Esophagus muscularis mucosa (tissue), 4 donors: ENCODE measurements at places on chromosomes 16 and 17. TPM values are rescaled to one million over a fixed set of nuclear protein-coding genes. Genes with fewer than 3 reads are reported as not detected.

DNA sequence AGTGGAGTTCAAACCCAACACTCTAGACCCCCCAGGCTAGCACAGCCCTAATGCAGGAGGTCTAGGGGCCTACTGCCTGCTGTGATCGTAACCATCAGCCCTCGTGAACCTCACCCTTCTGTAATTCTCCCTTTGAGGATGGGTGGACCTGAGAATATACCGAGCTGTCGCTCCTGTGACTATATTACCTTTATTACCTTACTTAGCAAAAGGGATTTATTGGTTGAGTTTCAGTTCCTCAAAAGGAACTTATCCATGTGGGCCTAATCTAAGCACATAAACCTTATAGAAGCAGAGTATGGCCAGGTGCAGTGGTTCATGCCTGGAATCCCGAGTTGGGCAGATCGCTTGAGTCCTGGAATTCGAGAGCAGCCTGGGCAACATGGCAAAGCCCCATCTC lies 19.2 kb upstream of the EMP2 start:
- DNase-seq: no peak

CHST6 gene
- 0.83 TPM for total RNA-seq

DNA sequence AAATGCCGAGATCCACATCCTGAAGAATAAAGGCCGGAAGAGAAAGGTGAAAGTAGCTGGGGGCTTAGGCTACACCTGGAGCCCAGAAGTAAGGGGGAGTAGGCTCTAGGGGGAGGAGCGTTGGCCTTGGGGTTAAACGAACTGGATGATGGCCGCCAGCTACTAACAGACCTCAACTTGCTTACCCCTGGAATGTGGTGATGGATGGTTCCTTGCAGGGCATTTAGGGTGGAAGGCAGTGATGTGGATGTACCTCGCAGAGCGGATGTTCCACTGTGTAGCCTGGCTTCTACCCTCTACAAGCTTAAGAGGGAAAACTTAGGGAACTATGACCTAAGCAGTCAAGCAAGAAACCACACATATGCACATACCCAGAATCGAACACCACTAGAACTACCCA lies 2.3 kb upstream of the MAZ start:
- no peak for DNase-seq

- DNase-seq: no peak
Observed at GRCh38 chr16:74657870-74658642, 8.6 kb downstream of the RFWD3 start.

CHTF18 gene
- 3.3 TPM for total RNA-seq

- no peak for DNase-seq
Observed at GRCh38 chr16:47887496-47887895, 268.3 kb downstream of the ABCC12 start.

GRCh38 chr16:22786284-22786683 lies 27.7 kb upstream of the HS3ST2 start:
- no peak for DNase-seq

DNA sequence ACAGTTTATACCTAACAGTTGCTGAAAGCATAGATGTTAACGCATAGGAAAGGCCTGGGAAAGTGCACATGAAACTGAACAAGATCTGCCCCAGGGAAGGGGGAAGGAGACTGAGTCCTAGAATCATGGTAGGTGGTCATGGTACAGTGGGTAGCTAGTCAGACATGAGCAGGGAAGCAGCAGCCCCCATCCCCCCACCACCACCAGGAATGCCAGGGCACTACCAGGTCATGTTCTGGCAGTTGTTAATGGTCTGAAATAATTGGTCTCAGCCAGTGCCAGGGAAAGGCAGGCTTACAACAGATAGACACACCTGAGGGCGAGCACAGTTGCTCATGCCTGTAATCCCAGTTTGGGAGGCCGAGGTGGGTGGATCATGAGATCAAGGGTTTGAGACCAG lies 185.2 kb downstream of the CPPED1 start:
- peak; percentile 74 for DNase-seq

TBC1D3 gene
- not detected for total RNA-seq

DNA sequence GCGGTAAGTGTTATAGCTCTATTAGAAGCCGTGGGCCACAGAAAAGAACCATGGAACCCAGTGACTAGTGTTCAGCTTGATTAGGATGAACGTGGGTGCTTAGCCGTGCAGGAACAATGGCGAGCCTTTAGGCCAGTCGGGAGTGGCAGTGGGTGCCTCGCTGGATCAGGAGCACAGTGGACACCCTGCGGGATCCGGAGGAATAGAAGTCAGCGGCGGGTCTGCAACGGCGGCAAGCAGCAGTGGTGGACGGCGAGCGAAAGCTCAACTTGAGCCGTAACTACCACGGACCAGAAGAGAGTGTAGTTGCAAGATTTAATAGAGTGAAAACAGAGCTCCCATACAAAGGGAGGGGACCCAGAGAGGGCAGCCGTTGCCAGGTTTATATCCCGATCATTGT lies 37.3 kb upstream of the CDH15 start:
- no peak for DNase-seq

DNA sequence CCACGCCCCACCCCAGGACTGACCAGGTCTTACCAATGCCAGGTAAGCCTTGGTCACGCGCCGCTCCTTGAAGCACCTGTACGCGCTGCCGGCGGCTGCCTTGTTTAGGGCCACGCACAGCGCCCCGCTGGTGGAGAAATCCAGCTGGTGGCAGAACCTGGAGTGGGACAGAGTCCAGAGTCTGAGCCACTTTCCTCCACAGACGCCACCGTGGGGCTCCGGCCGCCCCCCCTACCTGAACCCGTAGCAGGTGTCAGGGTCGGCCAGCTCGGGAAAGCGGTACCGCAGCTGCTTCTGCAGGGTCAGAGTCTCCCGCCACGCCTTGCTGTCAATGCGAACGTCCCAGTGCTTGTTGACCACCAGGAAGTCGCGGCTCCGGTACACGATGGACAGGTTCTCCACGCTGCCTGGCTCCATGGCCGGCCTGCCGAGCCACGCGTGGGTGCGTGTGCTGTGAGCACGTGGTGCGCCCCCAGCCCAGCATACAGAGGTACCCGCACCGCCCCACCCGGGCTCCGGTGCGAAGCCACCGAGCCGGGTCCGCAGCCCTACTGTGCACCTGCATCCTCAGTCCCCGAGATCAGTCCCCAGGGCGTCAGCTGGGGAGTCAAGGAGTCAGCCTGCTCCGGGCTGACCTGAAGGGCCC lies 737 bp downstream of the RPUSD1 start:
- no peak for DNase-seq

UTS2R gene
- not detected for total RNA-seq

PYY gene
- not detected for total RNA-seq

DNA sequence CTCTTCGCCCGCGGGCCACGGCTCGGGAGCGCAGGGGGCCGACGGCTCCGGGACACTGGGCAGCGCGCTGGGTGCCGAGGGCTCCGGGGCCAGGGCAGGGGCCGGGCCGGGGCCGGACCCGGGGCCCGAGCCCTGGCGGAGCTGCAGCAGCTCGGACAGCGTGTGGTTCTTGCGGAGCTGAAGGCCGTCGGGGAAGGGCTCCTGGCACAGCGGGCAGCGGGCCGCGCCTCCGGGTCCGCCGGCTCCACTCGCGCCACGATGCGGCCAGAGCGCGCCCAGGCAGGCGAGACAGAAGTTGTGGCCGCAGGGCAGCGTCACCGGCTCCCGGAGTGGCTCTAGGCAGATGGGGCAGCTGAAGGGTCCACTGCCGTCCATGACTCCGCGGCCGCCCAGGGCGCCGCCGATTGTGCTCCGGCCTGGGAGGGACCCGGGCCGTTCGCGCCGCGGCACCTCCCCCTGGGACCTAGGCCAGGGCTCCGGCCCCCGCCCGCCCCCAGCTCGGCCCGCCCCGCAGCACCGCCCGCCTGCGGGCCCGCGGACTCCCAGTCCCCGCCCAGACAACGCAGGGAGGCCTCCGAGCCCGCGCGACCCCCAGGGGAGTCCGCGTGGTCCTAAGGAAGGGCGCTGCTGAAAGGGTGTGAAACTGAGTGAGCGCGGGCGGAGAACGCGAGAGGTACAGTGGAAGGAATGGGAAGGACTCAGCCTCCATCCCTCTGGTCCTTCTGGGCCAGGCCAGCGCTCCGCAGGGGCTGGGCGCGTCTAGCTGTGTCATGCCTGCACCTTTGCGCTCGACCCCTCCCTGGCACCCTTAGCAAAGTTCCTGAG lies at the start of gene TRIM47:
Gene TRIM47, minus strand, starts transcription at position 408 of the 825 bp plus-strand sequence. Its CDS starts 33 bp downstream, at position 375.
- DNase-seq: no peak

DNA sequence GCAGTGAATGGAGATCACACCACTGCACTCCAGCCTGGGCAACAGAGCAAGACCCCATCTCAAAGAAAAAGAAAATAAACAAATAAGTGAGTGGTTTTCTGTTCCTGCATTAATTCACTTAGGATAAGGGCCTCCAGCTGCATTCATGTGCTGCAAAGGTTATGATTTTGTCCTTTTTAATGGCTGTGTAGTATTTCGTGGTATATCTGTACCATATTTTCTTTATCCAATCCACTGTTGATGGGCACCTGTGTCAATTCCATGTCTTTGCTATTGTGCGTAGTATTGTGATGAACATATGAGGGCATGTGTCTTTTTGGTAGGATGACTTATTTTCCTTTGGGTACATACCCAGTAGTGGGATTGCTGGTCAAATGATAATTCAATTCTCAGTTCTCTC lies 33.9 kb downstream of the SLC5A11 start:
- DNase-seq: no peak

GRCh38 chr17:45240905-45241327 lies 19.2 kb downstream of the FMNL1 start:
- no peak for DNase-seq

- DNase-seq: no peak
Observed at GRCh38 chr17:74210191-74211140, 2.9 kb upstream of the TTYH2 start.

- DNase-seq: no peak
Observed at GRCh38 chr17:38421871-38422827, 6.1 kb upstream of the ARHGAP23 start.

CMTM2 gene
- total RNA-seq: not detected
